ENCODE measurements at places on chromosomes 7 and 10.

GRCh38 chr7:120951309-120951699 is 727 bp downstream of the ING3 start:
- no peak for DNase-seq

- peak; percentile 39 for DNase-seq
Observed at GRCh38 chr7:155531681-155532080, 14.7 kb downstream of the CNPY1 start.

- DNase-seq: no peak
Observed at GRCh38 chr10:22369434-22370072, 24.3 kb downstream of the SPAG6 start.

DNA sequence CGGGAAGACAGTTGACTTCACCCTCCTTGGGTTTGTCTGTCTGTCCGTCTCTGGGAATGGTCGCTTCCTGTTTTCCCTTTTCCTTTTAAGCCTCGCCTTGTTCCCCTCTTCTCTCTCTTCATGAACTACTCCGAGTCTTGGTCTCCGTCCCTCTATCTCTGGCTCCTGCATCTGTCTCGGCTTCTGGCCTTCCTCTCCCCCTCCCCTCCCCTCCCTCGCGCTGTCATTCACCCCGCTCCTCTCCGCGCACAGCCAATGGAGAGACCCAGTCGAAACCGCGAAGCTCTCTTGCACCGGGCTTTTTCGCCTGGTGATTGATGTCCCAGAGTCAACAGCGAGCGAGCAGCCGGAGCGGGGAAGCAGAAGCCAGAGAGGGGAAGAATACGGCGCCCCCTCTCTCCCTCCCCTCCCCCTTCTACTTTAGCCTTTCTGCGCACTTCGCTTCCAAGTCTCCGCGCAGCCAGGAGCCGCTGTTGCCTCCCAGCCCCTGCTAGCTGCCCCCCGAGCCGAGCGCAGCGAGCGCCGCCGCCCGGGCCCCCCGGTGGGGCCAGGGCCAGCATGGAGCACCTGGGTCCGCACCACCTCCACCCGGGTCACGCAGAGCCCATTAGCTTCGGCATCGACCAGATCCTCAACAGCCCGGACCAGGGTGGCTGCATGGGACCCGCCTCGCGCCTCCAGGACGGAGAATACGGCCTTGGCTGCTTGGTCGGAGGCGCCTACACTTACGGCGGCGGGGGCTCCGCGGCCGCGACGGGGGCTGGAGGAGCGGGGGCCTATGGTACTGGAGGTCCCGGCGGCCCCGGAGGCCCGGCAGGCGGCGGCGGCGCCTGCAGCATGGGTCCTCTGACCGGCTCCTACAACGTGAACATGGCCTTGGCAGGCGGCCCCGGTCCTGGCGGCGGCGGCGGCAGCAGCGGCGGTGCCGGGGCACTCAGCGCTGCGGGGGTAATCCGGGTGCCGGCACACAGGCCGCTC is at the start of gene TLX1:
TSS of gene TLX1 (plus strand) at position 317 of the 978 bp plus-strand sequence. CDS start at position 559, 242 bp downstream.
- DNase-seq: no peak

GRCh38 chr10:124087672-124088634 is 5.4 kb downstream of the CHST15 start:
- no peak for DNase-seq

DNA sequence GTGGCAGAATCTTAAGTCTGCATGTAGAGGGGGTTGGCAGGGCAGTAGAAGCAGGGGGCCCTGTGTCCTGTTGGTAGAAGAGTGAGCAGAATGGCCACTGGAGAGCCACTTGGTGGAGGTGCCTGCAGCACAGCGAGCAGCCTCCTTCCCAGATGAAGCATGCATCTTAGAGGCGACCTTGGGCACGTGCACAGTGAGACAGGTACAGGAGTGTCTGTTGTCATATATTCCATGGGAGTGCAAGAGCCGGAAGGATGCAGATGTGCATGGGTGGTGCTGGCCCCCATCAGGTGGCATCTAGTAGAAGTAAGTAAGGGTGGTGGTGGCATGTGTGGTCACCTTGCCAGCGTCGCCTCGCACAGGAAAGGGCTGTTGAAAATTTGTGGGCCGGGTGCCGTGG is 53.9 kb downstream of the CUX1 start:
- no peak for DNase-seq

GRCh38 chr7:18570890-18571478 is 75.4 kb downstream of the HDAC9 start:
- peak; percentile 13 for DNase-seq

DNA sequence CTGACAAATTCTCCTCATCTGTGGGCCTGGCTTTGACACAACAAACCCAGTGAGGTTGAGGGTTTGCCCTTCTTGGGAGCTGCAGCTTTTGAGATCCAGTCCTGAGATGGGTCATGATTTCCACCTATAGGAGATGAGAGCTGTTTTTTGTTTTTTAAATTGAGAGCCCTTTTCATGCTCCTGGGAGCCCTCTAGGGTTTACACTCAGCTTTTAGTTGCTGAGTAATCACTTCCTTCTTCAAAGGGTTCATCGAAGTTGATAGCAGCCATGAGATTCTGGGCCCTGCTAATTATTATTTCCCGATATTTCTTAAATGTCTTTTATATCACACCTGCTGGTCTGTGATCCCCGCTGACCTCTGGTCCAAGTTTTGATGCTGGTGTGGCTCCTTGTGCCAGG is 47.3 kb upstream of the VIPR2 start:
- DNase-seq: no peak

DNA sequence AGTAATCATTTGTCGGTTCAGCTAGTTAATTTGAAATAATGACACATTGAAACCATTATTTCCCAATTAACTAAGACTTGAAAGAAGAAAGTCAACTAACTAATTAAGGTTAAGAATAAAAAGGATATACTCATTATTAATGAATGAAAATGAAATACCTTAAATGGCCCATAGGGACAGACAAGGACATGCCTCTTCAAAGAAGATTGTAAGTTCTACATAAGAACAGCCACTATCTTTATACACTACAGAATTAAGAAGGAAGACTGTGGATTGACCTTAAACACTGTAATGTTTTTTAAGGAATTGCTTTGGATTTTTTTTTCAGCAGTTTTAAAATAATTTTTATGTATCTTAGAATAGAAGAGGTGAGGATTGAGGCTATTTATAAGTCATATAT is 60.7 kb downstream of the CSTF2T start:
- no peak for DNase-seq

DNA sequence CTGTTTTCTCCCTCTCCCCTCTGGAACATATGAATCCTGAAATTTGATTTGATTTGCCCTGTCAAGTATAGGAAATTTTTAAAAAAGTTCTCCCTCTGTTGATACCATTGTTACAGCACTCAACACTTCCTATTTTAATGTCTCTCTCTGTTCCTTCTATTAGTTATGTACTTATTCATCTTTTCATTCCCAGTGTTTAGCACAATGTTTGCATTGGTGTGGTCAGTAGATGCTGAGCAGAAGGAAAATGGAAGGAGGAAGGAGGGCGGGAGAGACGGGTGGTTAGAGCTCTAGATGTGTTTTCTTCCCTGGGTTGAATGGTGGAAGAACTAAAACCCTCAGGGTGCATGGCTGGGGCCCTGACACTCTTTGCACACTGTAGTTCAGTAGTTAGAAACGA is 79.5 kb downstream of the WNT2 start:
- DNase-seq: no peak

GRCh38 chr7:111803015-111803758 is 240.9 kb upstream of the IMMP2L start:
- peak; percentile 45 for DNase-seq

GRCh38 chr10:119542988-119543813 is 682 bp upstream of the RGS10 start:
- DNase-seq: peak; percentile 39

All from HepG2 (cell line).